ENCODE measurements at places on chromosomes 1 and 21. TPM values are rescaled to one million over a fixed set of nuclear protein-coding genes. Genes with fewer than 3 reads are reported as not detected.

The TENT5C gene
- polyA plus RNA-seq = 2.1 TPM

The AADACL4 gene
- polyA plus RNA-seq = not detected

The FBLIM1 gene
- polyA plus RNA-seq = not detected

The SLC27A3 gene
- not detected for polyA plus RNA-seq

The PAX7 gene
- polyA plus RNA-seq = 46.2 TPM

The CFHR1 gene
- polyA plus RNA-seq = 1.4 TPM

GRCh38 chr1:98008373-98008772, 87.5 kb upstream of the DPYD start:
- DNase-seq = no peak

GRCh38 chr1:26862781-26863684, at the start of gene SFN:
SFN (plus strand) TSS chr1:26863149; CDS start chr1:26863213, 64 bp downstream.
- no peak for DNase-seq

GRCh38 chr1:116574581-116575291, 3.9 kb upstream of the CD58 start:
- peak; percentile 85 for DNase-seq

GRCh38 chr1:167128261-167129227, 34.7 kb downstream of the STYXL2 start:
- no peak for DNase-seq

DNA sequence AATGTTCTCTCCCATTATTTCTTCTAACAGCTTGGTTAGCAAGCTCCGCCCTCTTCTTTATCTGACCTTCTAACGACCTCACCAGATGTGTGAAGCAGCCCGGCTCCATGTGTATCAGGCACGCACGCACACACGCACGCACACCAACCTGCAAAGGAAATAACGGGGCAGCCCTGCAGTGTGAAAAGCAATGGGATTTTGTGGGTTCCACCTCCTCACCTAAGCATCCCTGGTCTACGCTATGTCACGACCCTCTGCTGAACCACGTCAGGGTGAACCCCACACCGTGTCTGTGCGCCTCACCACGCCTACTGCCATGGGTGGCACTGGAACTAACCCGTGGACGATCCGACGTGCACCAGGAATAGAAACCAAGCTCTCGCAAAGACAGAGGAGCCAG, 10.4 kb downstream of the SSU72 start:
- no peak for DNase-seq

DNA sequence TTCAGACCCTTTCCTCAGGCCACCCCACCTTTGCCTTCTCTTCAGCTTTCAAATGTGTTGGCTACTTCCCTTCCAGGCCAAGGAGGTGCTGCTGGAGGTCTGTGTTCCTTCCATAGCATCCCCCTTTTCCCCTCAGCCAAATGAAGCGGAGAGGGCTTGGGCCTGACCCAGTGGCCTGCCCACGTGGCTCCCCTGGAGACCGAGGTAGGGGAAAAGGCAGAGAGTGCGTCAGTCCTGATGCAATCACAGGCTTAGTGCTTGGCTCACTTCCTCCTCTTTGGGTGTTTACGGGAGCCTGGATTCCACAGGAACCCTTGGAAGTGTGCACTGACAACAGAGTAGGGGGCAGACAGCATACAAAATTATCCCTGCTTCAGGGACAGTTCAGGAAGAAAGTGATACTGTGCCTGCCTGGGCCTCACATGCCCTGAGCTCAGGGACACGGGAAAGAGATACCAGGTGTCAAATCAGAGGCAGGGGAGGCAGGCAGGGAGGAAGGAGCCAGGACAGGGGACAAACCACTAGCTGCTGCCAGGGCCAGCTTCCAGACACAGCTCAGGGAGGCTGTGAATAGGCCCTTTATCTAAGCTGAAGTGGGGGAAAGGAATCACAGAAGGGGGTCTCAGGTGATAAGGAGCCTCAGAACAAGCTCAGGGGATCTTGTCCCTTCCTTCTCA, 16.6 kb upstream of the PTP4A2 start:
- DNase-seq = peak; percentile 77

GRCh38 chr1:215458562-215458961, 108.5 kb upstream of the KCTD3 start:
- DNase-seq = no peak

- DNase-seq = peak; percentile 63
These were observed 682 bp downstream of the SUCO start for GRCh38 chr1:172533513-172534151.

GRCh38 chr1:198915327-198916231, 276.7 kb downstream of the PTPRC start:
- DNase-seq = no peak

DNA sequence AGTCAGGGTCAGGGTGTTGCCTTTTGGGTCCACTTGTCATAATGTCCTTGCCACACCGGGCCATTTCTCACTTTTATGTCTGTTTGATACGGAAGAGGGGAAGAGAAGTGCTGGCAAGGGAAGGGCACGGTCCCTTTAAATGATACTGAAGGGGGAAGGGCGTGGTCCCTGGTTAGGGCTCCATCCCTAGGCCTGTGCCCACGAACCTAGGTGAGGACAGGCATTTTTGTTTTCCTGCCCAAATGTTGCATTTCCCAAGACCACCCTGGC, 25.2 kb downstream of the B3GALT5 start:
- DNase-seq = no peak

DNA sequence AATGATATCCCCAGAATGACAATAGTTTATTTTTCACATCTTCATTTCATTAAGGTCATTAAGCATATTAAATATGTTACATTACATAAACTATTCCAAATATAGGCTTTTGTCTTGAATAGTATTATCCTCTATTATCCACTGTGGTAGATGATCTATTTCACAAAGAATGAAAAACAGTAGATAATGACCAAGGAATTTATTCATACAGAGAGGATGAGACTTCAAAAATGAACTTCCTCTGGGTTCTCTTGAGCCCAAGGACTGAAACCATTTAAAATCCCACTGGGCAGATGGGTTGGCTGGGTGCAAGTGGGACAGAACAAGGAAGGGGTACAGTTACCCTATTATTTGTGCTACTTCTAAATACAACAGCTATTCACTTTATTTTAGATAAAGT, 33.0 kb downstream of the PTPN14 start:
- DNase-seq = no peak
